ENCODE measurements at places on chromosomes 13 and 19.

DNA sequence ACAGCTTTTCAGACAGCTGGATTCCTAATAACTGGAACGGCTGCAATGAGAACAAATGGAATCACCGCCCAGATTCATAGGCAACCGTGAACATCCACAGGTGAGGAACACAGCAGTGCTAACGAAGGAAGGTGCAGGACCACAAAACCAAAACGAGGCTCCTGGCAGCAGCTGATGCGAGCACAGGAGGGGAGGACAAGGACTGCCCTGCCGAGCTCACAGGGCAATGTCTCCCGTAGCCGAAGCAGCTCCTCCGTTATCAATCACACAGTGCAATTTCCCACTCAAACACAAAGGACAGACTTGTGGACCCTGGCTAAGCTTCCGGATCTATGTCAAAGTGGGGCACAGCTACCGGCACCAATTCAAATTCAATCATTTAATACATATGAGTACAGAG, 70.6 kb downstream of the STK24 start:
- no peak for DNase-seq

- DNase-seq, result peak; percentile 93
Measured at GRCh38 chr19:7348587-7349230, at the start of gene ARHGEF18. TSS of gene ARHGEF18 (plus strand) at chr19:7348937. CDS start at chr19:7362891, 13,954 bp downstream.

GRCh38 chr13:54633456-54633855, 1604.8 kb downstream of the OLFM4 start:
- no peak for DNase-seq

DNA sequence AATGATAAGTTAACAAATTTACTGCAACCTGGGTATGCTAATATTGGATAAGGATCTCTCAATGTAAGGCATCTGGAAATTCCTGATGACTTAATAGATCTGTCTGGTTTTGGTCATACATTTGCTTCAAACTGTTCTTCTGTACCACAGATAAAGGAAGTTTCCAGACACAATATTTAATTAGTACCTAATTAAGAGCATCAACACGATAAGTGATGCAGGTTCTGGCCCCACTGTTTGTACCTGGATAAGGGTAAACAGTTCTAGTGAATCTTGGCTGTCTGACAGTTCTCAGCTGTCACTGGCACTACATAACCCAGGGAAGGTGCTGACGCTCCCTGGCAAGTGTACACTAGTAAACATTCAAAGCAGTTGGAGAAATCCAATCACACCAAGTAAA, 165.6 kb downstream of the MZT1 start:
- no peak for DNase-seq

DNA sequence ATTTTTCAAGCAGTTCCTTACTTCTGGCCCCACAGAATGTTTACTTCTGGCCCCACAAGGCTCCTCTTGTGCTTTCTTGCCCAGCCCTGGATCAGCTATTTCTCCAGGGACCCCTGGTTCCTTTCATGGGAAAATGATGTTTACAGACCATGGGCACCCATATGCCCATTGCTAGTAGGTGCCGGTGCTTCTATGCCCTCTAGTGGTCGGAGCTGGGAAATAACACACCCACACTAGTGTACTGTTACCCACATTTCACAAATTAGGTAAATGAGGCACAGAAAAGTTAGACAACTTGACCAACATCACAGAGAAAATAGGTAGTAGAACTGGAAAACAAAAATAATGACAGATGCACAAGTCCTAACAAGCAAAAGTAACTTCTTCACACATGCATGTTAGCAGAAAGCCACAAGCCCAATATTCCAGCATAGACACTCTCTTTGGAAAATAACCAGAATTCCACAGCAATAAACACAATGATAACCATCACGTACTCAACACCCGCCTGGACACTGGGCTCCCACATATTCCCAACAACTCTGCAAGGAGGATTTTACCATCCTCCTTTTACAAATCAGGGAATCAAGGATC, 1.3 kb upstream of the CEACAM6 start:
- DNase-seq, result peak; percentile 77
